ENCODE measurements at places on chromosomes 5 and 9.

GRCh38 chr5:161064297-161064696 is 212.3 kb upstream of the ATP10B start:
- DNase-seq: no peak

DNA sequence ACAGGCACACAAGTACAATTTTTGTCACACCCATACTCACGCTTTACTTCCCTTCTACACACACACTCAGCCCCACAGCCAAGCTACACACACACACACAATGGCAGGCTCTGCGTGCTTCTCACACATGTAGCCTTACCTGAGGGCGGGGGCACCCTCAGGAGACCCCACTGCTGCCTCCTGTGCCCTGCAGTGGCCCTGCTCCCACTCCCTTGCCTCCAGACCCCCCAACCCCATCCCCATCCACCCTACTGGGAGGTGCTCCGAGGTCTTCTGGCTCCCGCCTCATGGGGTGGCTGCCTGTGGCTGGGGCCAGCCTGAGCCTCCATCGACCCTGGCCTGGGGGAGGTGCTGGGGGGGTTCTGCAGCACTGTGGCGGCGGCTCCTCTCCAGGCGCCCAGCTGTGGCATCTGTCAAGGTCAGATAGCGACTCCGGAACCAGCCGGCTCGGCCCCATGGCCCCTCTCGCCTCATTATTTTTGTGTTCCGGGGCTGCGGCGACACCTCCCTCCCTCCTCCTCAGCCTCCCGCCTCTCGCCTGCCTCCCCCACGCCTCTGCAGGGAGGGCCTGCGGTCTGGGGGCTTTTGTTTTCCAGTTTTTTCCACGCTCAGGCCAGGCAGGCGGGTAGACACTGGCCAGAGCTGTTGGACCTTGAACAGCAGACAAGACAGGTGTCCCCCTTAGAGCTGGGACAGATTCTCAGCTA is 21.7 kb downstream of the CXXC5 start:
- DNase-seq: no peak

GRCh38 chr9:92496396-92497176 is 14.3 kb upstream of the ASPN start:
- no peak for DNase-seq

- DNase-seq: peak; percentile 71
These were observed 679 bp upstream of the KDM4C start for GRCh38 chr9:6757132-6757455.

DNA sequence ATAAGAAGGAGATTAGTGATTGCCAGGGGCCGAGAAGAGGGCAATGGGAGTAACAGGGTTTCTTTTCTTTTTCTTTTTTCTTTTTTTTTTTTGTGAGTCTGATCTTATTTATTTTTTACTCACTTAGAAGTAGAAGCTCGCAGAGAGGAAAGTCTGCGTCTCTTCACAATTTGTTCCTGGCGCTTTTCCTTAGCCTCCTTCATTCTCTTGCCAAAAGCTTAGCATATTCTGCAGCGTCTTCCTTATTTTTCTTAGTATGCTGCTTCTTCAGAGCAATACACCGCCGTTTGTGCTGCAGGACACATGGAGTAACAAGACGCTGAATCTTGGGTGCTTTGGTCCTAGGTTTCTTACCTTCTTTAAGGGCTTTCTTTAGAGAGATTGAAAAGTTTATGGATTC is 30.3 kb upstream of the DENND4C start:
- DNase-seq: no peak

GRCh38 chr5:14185326-14186058 is 42.4 kb downstream of the TRIO start:
- no peak for DNase-seq

DNA sequence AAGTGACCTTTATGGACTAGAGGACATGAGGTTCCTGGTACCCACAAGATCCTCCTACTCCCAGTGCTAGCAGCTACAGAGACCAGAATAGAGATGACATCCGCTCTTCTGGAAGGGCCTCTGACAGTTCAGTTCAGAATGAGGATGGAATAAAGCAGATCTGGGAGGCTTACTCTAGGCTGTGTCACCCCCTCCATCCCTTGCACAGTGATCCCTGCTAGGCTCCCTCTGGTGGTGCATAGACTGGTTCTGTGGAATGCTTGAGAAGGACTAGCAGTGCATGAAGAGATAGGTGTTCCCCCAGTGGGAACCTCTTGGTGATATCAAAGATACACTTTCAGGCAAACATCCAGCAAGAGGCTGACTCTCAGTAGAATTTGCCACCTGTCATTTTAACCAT is 83.0 kb downstream of the NPR3 start:
- no peak for DNase-seq

DNA sequence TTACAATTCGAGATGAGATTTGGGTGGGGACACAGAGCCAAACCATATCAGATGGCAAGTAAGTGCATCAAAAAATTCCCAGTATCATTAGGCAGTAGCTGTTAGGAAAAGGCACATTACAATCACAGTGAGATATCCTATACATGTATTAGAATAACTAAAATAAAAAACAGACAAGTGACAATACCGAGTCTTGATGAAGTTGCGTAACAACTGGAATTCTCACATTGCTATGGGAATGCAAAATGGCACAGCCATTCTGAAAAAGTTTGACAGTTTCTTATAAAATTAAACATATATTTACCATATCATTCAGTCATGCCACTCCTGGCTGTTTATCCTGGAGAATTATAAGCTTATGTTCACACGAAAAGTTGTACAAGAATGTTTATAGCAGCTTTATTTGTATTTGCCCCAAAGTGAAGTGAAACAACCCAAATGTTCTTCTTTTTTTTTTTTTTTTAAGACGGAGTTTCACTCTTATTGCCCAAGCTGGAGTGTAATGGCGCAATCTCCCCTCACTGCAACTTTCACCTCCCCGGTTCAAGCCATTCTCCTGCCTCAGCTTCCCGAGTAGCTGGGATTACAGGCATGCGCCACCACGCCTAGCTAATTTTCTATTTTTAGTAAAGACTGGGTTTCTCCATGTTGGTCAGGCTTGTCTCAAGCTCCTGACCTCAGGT is 93.1 kb upstream of the TLE1 start:
- DNase-seq: no peak

DNA sequence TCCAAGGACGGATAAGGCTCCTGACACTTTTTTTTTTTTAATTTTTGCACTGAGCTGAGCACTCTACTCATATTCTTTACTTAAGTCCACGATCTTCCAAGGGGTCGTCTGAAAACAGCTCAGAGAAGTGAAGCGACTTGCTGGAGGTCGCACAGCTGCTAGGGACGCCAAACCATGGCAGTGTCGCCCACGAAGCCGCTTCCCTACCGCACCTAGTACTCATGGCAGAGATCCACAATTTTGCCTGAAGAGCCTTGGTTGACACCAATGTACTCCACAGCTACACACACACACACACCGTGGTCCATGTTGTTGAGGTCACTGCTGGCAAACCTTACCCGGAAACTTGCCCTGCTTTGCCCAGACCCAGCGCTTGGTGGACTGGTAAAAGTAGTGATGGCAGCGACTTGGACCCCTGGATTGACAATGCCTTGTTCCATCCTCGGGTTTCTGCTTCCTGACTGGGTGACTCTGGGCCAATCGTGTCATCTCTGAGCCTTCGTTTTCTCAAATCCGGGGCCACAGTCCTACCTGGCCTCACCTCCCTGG is 521 bp upstream of the SLIT3 start:
- no peak for DNase-seq

GRCh38 chr9:116959809-116960208 is 272.7 kb downstream of the TRIM32 start:
- DNase-seq: no peak

- no peak for DNase-seq
These were observed at the start of gene CCL28 for GRCh38 chr5:43412156-43412555. Gene CCL28 (minus strand): TSS chr5:43412391. CDS start chr5:43412316, 75 bp downstream.

DNA sequence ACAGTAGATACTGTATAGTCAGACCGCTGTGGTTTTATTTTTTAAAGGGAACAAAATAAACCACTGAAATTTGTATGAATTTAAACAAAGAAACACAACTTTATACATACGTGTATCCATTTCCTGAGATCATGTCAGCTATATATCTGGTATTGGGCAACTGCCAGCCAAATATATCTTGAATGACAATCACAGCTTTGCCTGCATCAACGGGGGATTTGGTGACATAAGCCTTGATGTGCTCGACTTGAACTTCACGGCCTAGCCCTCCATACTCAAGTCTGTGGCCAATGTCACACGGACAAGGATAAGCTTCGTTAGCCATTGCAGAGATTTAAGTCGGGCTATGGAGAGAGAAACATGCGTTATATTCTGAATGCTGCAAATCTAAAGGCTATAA is 17.3 kb downstream of the CMBL start:
- no peak for DNase-seq

DNA sequence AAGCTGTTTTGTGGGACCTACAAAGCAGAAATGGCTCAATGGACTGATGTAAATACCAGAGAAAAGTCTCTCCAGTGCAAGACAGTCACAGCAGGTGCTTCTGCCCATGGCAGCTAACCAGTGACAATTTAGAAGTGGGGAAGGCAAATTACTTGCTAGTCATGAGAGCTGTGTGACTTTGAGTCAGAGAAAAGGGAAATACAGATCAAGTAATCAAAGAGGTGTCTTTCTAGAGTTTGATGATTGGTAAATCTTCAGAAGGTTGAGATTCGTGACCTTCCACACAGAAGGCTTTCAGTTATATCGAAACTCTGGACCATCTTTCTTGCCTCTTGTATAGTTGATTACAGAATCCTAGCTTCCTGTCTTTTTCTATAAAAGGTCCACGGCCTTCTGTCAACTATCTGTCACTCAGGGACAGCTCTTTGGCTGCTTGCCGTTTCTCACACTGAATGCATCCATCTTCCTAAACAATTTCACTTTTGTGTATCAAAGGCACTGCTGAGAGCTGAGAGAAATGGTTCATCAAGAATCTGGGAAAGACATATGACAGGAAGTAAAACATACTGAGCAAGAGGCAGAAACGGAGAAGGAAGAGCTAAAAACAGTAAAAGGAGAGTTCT is 993.9 kb upstream of the ACO1 start:
- DNase-seq: no peak

GRCh38 chr5:159667286-159667685 is 249.0 kb upstream of the ADRA1B start:
- DNase-seq: no peak

- no peak for DNase-seq
These were observed 83.4 kb downstream of the LIFR start for GRCh38 chr5:38473008-38473407.

DNA sequence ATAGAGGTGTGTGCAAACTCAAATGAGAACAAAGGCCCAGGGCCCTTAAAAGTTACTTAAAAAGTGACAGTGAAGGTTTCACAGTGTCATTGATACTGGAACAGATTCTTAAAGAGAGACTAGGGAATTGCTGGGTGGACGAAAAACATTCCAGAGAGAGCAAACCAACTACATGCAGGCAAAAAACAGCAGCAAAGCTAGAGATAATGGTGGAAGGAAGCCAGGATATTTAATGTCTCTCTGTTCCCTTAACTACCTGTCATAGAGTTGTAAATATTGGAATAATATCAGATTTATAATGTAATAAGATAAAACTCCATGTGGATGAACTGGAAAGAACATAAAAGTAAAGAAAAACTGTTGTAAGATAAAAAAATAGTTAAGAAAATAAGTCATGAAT is 508.6 kb downstream of the TAF11L14 start:
- DNase-seq: no peak

- no peak for DNase-seq
These were observed 114.8 kb upstream of the ELL2 start for GRCh38 chr5:96076451-96076850.

DNA sequence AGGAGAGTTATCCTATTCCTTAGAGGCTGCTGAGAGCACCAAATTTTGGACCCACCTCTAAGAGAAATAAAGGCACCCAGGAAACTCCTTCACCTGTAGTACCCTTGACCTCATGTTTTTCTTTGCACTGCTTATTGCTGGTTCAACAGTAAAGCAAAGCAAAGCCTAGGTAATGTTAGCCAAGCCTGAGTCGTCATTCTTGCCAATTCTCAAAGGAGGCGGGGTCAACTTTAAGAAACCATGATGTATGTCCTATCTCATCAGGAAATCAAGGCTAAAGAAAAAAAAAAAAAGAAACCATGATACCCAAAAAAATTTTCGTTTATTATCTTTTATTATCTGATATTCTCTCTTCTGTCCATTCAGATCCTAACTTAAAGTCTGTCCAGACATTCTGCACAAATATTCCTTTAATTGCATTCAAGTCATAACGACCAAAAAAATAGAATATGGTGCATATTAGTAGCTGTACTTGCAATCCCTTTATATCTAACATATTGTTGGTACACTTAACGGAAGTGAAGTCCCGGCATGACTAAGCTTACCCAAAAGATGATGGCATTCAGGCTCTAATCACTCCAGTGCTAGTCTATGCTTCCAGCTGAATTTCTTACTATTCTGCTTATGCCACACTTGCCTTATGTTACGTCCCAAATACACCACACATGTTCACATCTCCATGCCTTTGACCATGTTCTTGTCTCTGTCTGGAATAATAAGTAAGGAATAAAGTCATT is 1.8 kb downstream of the AUH start:
- no peak for DNase-seq

DNA sequence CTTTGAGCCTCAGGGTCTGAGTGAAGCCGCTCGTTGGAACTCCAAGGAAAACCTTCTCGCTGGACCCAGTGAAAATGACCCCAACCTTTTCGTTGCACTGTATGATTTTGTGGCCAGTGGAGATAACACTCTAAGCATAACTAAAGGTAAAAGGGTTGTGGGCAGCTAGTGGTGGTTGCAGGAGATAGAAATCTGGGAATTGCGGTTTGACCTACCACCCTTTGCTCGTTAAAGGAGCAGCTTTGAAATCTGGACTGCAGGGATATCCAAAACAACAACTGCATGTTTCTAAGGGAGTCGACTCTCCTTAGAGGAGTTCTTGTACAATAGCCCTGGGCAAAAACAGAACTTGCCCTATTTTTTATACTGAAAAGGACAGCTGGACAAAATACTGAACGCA is 19.0 kb downstream of the ABL1 start:
- DNase-seq: no peak

DNA sequence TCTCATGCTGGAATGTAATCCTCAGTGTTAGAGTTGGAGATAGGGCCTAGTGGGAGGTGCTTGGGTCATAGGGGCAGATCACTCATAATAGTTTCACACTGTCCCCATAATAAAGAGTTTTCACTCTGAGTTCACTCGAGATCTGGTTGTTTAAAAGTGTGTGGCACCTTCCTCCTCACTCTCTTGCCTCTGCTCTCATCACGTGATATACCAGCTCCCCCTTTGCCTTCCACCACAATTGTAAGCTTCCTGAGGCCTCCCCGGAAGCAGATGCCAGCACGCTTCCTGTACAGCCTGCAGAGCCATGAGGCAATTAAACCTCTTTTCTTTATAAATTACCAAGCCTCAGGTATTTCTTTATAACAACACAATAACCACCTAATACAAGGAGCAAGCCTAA is 3.8 kb upstream of the KLHL3 start:
- DNase-seq: no peak

DNA sequence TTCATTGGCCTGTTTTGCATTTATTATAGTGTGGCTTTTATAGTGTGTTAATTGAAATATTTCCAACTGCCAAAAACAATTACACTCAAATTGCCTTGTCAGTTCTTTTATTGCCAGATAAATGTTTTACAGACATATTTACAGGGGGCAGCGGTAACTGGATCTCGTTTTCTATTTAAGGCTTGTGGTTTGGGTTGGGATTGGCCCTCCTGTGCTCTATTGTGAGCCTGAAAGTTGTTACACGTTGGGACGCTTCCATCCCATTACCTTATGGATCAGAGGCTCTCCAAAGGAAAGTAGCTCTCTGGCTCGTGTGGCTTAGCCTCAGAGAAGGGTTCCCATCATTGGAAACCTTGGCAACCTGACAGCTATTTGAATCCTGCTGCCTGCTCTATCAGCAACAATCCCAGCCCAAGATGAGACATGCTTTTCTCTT is 20.8 kb downstream of the DNAI1 start:
- no peak for DNase-seq
